ENCODE measurements at places on chromosomes 6 and 20. TPM values are rescaled to one million over a fixed set of nuclear protein-coding genes. Genes with fewer than 3 reads are reported as not detected.

Gene ADGRF4
- total RNA-seq: 1.5 TPM

Gene MATN4
- not detected for total RNA-seq

Gene FLOT1
- total RNA-seq: 165 TPM

Gene ZNF334
- 0.12 TPM for total RNA-seq

Gene MAPK13
- 0.46 TPM for total RNA-seq

Gene PAK5
- not detected for total RNA-seq

Gene SYCP2L
- total RNA-seq: 0.57 TPM

GRCh38 chr6:34011264-34011663, 134.6 kb downstream of the GRM4 start:
- DNase-seq: no peak

DNA sequence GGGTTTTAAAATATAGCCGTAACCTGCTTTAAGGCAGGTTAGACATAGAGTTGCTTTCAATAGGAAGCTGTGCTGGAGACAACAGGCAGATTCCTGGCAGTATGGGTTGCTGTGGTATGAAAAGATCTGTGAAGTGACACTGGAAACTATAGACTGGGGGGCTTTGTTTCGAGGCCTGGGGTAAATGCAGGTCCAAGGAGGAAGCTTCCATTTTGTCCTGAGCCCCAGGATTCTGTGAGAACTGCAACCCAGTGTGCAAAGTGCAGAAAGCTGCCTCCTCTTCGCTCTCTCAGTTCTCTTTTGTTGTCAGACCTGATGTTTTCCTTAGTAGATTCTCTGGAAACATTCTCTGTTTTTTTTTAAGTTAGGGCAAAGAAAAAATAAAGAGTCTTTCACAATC, 86.9 kb downstream of the LYRM4 start:
- DNase-seq: no peak

- DNase-seq: peak; percentile 36
Measured at GRCh38 chr20:3174442-3175261, 1.3 kb upstream of the LZTS3 start.

- no peak for DNase-seq
Measured at GRCh38 chr20:5195655-5196054, 68.8 kb downstream of the CDS2 start.

GRCh38 chr6:82712826-82713225, 349.2 kb downstream of the TPBG start:
- peak; percentile 3 for DNase-seq

GRCh38 chr20:9285617-9286016, 216.7 kb downstream of the PLCB4 start:
- no peak for DNase-seq

DNA sequence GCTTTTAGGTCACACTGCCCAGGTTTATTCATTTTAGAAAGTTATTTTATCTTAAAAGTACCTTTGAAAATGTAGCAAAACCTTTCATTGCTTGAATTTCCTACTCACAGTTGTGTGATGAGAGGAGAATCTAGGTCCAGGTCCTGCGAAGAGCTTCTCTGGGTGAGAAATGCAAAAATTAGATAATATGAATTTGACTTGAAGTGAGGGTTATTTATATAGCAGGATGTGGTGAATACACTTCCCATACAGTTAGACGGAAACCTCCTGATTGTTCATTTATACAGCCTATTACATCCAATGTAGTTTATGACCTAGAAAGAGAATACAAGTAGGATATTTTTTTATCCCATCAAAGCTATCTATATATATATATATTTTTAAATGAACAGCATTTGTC, 30.5 kb downstream of the CDKAL1 start:
- DNase-seq: no peak

DNA sequence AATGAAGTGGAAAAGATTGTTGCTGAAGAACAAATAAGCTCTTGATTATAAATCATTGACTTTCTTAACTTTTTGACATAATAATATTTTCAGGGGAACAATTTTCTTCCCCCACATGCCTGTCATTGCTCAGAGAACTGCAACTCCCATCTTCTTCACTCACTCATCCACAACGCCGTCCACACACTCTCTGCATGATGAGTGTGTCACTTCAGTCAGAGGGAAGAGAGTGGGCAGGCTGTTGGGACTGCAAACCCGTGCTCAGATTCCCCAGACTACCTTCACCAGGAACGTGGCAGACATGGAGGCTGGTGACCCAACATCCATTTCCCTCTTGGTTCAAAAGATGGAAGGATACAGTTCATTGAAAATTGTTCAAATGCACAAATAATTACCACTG, 650.8 kb downstream of the PRKN start:
- DNase-seq: no peak

DNA sequence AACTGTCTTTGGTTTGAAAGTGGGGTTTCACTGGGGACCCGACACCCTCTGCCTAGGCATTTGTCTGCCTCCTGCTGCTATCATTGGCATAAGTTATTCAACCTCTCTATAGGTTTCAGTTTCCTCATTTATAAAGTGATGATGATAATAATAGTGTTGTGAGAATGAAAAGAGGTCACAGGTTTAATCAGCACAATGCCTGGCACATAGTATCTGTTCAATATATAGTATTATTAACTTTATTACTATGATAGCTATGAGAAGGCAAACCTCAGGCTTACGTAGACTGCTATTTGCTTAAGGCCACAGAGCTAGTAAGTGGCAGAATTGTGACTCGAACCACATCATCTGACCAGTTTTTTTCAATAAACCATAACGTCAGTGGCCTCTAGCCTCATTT, 256.8 kb downstream of the CDKAL1 start:
- no peak for DNase-seq

GRCh38 chr6:50978380-50979170, 159.9 kb downstream of the TFAP2B start:
- no peak for DNase-seq

DNA sequence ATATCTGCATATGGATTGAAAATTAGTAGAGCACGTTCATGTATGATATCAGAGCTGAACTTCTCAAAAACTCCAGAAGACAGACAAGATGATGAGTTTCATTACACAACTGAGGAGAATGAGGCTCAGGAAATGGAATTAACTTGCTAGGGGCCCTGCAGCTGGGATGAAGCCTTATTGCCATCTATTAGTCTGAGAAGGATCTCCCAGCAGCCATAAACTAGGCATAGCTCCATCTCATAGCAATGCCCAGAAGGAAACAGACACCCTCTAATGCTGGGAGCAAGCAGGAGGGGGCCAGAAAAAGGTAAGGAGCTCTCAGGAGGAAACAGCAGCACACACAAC, 18.0 kb downstream of the TFEB start:
- DNase-seq: no peak

DNA sequence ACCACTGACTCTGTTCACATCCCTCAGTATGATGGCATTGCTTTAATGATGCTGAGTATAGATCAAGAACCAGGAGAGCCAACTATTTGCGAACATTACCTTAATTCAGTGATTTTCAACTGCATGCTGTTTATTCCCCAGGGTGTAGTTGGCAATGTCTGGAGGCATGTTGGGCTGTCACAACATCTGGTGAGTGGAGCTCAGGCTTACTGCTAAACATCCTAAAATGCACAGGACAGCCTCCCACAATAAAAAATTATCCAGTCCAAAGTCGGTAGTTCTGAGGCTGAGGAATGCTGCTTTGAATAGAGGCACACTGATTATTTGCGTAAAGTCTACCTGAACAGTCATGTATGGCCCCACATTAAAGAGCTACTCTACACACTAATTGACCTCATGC, 94.8 kb upstream of the OPRM1 start:
- no peak for DNase-seq

DNA sequence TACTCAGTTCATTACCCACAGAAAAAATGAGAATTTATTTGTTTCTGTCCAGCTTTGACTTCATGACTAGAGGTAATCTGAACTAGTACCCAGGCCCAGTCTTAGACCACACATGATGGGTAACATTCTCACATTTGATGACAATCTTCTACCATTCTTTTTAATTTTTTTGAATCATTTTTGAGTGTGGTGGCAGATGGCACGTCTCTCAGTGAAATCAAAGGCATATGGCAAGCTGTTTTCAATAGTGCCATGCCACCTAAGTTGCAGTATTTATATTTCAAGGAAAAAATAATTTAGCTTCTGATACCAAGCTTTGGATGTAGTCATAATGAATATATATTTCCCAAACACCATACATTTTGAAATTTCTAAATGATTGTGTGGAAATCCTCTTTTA, 88.8 kb upstream of the HS3ST5 start:
- no peak for DNase-seq

DNA sequence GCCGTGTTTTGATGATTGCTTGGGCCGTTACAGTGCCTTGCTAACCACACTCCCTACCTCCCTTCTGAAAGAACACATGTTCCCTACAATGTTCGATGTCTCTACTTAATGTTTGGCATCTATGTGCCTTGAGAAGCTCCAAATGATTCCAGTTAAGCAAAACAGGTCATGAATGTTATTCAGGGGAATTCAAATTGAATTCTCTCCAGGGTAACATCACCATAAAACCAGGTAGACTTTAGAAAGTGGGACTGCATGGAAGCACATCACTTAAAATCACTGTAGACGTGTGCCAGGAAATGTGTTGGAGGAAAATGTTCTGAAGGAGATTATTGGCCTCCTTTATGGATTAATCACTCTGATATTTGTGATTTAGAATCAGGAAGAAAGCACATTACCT, 128.1 kb downstream of the ADAT2 start:
- no peak for DNase-seq

DNA sequence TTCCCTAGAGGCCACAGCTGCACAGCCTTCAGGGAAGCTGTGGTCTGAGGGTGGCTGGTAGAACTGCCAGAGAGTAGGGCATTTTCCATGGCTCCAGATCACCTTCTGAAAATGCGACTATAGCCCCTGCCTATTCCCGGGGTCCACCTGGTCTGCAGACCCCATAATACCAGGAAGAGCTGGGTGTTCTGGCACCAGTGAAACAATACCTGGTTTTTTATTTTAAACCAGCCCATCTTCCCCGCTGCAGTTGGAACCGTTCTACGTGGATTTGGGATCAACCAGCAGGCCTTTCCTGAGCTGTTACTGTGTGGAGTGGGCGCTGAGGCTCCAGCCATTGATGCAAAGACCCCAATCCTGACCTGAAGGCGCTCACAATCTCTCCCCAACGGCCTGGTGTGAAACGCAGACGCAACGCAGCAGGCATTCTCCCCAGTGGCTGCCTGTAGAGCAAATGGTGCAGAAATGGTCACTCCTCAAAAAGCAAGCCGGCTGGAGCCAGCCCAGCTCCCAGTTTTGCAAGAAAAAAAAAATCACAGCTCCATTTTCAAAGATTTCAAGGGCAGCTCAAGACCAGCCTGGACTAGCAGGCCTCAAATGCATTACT, 11.3 kb downstream of the NPEPL1 start:
- no peak for DNase-seq

DNA sequence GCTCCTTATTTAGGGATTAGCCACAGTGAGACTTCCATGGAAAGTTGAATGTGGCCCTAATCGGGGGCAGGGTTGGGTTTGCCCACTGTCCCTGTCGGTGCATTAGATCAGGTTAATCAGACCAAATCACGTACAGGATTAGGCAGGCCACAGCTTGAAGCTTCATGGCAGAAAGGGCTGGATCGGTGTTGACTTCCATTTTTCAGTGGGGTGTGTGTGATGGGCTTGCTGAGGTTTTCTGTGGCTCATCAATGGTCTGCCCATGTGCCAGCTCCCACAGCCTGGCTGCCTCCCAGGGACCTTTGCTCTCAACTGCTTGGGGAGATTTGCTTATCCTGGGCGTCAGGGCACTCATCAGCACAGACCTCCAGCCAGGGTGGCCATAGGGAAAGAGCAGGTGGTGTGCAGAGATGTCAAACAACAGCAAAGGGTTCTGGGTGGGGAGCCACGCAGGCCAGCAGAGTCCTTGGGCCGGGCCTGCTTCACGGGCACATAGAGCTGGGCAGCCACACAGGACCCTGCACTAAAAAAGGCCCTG, 130.7 kb downstream of the TFAP2C start:
- DNase-seq: no peak

DNA sequence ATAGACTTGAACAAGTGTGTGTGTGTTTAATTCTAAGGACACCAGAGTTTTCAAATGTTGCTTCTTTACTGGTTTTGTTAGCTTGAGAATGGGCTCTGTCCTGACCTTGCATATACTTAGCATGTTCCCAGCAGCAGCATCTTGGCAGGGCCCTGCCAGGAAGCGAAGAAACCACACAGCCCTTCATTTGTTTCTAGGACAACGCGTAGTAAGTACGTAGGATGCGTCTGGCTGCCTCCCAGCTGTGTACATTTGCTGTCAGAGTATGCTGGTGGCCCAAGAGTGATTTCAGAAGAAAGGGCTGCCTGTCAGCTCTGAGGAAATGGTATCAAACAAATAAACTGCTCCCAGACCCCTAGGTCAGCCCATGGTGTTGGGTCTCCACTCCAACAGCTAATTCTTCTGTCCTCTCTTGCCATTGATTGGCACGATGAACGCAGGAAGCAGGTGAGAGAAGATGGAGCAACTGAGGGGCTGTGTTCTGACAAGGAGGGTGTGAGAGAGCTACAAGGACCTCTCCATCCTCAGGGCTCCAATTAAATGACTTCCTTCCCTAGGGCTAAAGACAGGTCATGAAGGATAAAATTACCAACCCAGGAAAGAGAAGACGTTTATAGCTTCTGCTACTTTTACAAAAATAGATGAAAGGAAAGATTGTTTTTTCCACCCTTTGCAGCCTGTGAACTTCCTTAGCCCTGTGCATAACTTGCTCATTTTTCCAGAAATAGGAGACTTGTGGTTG, 55.9 kb upstream of the HDDC2 start:
- no peak for DNase-seq

DNA sequence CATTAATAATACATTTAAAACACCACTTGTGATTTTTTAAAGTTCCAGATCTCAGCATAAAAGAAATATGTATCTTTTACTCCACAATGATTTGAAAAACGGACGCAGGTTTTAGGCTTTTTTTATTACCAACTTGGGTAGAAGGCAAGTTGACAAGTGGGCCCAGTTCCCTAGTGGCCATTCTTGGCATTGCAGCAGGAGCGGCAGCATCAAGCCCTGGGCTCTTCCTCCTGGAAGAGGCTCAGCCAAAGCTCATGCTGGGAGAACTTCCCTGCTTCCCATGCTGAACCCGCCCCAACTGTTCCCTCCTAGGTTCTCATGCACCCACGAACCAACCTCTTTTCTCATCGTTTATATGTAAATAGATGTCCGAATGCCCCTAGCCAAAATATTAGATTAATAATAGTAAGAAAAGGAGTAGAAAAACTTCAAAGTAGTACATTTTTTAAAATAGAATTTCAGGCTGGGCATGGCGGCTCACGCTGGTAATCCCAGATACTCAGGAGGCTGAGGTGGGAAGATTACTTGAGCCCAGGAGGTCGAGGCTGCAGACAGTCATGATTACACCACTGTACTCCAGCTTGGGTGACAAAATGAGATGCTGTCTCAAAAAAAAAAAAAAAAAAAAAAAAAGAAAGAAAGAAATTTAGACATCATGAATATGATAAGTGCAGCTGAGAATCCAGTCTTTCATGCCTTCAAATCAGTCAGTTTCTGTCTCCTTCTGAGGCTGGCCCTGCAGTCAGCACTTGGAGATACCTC, 18.2 kb upstream of the MYB start:
- peak; percentile 25 for DNase-seq

DNA sequence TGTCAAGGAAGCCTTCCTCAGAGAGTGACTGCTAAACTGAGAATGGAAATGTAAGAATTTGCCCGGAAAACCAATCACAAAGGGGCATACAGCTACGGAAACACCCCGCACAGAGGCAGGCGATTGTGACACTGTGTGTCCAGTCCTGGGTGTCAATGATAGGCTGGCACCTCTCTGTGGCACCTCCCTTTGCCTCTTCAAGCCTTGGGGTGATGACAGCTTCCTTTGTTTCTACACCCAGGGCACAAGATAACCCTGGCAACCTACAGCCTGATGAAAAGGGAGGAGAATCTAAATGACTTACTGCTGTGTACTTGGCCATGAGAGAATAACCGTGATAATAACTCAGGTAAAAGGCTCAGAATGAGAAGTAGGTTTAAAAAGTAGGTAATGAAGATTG, 93.6 kb upstream of the SSTR4 start:
- no peak for DNase-seq

Measured in A172 (cell line).